ENCODE measurements at places on chromosomes 5 and 9. TPM values are rescaled to one million over a fixed set of nuclear protein-coding genes. Genes with fewer than 3 reads are reported as not detected.

FBXL7 gene
- polyA plus RNA-seq, result 23.7 TPM

DNA sequence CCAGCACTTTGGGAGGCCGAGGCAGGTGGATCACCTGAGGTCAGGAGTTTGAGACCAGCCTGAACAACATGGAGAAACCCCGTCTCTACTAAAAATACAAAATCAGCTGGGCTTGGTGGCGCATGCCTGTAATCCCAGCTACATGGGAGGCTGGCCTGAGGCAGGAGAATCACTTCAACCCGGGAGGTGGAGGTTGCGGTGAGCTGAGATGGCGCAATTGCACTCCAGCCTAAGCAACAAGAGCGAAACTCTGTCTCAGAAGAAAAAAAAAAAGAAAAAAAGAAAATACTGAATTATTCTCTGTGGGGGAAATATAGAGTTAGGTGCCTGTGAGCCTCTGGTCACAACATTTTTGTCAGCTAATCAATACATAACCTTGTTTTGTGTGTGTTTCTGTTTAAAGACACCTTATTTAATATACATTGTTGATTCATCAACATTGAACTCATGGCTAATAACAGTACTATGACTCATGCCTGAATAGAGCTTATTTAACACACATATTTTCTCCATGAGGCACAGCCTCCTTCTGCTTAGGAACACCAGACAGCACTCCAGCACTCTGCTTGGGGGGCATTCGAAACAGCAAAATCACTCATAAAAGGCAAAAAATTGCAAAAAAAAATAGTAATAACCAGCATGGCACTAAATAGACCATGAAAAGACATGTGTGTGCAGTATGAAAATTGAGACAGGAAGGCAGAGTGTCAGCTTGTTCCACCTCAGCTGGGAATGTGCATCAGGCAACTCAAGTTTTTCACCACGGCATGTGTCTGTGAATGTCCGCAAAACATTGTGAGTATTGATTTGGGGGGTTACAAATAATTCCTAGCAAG, at the start of gene IL31RA:
IL31RA (plus strand) TSS at position 519 of the 836 bp plus-strand sequence; CDS start at position 733, 214 bp downstream.
- no peak for DNase-seq

DNA sequence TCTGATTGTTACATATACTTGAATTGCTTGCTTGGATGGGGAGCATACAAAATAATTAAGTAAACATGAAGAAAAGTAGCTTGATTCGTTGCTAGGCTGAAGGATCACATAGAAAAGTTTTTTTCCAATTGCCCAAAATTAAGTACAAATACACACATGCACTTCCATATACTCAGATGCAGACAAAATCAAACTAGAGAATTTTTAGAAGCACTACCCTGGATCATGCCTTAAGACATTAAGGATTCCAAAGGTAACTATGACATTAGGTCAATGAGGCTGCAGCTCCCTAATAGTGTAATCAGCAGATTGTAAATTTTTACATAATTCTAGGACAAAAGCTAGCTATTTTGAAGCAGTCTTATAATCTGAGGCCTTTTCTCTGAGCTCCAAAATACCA, 216.9 kb upstream of the TMEM161B start:
- no peak for DNase-seq

DNA sequence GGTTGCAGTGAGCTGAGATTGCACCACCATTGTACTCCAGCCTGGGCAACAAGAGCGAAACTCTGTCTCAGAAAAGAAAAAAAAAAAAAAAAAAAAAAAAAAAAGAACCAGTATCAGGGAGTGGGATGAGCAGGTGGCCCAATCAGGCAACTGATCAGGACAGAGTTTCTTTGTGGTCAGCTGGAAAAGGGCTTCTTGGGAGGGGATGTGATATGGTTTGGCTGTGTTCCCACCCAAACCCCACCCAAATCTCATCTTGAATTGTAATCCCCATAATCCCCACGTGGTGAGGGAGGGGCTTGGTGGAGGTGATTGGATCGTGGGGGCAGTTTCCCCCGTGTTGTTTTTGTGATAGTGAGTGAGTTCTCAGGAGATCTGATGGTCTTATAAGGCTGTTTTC, 4.7 kb upstream of the GCNT1 start:
- no peak for DNase-seq

DNA sequence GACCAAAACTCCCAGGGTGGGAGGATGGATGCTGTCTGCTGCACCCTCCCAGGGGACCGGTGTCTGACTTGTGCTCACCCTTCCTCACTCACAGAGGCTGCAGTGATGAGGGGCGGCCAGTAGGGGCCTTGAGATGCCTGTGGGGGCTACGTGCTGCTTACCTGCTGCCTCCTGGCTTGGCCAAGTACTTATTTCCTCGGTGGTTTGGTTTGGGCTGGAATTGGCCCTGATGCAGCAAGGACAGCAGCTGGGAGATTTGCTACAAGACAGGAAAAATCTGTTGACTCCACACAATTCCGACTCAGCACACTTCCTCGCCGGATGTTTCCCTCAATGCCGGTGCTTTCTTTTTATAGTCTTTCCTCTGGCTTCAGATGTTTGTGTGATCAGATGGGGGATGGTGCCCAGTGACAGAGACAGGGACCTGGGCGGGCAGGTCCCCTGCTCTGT, 6.6 kb downstream of the PCDH12 start:
- DNase-seq, result no peak

GRCh38 chr9:109506097-109506712, 8.1 kb upstream of the PTPN3 start:
- no peak for DNase-seq
